CD4-positive, CD25-positive, alpha-beta regulatory T cell (primary cell): ENCODE measurements at places on chromosomes 2 and 18. TPM values are rescaled to one million over a fixed set of nuclear protein-coding genes. Genes with fewer than 3 reads are reported as not detected.

MGAT4A gene
- polyA plus RNA-seq, result 101 TPM

DHRS9 gene
- polyA plus RNA-seq, result not detected

ANKAR gene
- 4.6 TPM for polyA plus RNA-seq

IL36A gene
- polyA plus RNA-seq, result not detected

PAX3 gene
- not detected for polyA plus RNA-seq

BOLA3 gene
- 63.0 TPM for polyA plus RNA-seq

ANTXR1 gene
- polyA plus RNA-seq, result not detected

ABCA12 gene
- polyA plus RNA-seq, result not detected

C1GALT1C1L gene
- not detected for polyA plus RNA-seq

SH3RF3 gene
- polyA plus RNA-seq, result 0.16 TPM

SPDYA gene
- 0.14 TPM for polyA plus RNA-seq

TMEM200C gene
- polyA plus RNA-seq, result not detected

WNT10A gene
- 9.9 TPM for polyA plus RNA-seq

CPS1 gene
- polyA plus RNA-seq, result not detected

RAD51AP2 gene
- polyA plus RNA-seq, result not detected

C2orf81 gene
- 2.4 TPM for polyA plus RNA-seq

TTN gene
- 3.5 TPM for polyA plus RNA-seq

GKN2 gene
- polyA plus RNA-seq, result not detected

MARCHF4 gene
- not detected for polyA plus RNA-seq

ANKRD30BL gene
- polyA plus RNA-seq, result not detected

SCYGR4 gene
- polyA plus RNA-seq, result not detected

LTBP1 gene
- polyA plus RNA-seq, result not detected

QPCT gene
- polyA plus RNA-seq, result not detected

TMEM87B gene
- 9.1 TPM for polyA plus RNA-seq

DES gene
- polyA plus RNA-seq, result not detected

TMEM37 gene
- not detected for polyA plus RNA-seq

HAAO gene
- not detected for polyA plus RNA-seq

RHOB gene
- polyA plus RNA-seq, result 1.2 TPM

CCL20 gene
- polyA plus RNA-seq, result 0.94 TPM

ABI2 gene
- 25.7 TPM for polyA plus RNA-seq
